ENCODE measurements at places on chromosomes 4 and X.

- no peak for DNase-seq
Measured at GRCh38 chr4:21420166-21420565, 528.4 kb downstream of the KCNIP4 start.

DNA sequence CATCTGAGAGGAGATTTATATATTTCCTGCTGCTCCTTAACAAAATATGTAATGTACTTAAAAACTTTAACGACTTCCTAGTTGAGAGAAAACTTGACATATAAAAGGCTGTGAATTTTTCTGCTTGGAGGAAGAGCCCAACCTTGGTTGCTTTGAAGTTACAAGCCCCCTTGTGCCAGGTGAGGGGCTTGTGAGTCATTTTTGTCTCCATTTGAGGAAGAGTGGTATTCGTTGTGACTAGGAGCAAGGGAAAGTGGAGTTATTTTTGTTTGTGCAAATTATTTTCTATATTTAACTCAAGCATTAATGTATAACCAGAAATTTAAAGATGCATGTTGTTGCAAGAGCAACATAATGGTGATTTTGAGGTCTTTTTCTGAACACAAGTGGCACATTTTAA is 99.0 kb upstream of the DDX3X start:
- no peak for DNase-seq

GRCh38 chrX:20212486-20213089 is 54.1 kb downstream of the RPS6KA3 start:
- no peak for DNase-seq

DNA sequence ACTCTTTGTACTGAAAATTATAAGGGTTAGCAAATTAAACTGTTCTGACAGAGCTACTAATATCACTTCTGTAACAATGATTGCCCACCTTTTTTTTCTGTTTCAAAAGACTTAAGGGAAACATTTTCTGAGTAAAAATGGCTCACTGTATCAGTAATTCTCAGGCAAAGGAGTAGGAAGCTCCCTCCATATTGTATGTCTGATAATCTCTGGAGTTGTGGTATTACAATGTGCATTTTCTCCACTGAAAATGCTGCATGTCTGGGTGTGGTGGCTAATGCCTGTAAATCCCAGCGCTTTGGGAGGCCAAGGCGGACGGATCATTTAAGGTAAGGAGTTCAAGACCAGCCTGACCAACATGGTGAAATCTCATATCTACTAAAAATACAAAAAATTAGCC is 4.4 kb upstream of the STAP1 start:
- no peak for DNase-seq

- DNase-seq: no peak
Measured at GRCh38 chr4:24639714-24640113, 55.4 kb upstream of the DHX15 start.

DNA sequence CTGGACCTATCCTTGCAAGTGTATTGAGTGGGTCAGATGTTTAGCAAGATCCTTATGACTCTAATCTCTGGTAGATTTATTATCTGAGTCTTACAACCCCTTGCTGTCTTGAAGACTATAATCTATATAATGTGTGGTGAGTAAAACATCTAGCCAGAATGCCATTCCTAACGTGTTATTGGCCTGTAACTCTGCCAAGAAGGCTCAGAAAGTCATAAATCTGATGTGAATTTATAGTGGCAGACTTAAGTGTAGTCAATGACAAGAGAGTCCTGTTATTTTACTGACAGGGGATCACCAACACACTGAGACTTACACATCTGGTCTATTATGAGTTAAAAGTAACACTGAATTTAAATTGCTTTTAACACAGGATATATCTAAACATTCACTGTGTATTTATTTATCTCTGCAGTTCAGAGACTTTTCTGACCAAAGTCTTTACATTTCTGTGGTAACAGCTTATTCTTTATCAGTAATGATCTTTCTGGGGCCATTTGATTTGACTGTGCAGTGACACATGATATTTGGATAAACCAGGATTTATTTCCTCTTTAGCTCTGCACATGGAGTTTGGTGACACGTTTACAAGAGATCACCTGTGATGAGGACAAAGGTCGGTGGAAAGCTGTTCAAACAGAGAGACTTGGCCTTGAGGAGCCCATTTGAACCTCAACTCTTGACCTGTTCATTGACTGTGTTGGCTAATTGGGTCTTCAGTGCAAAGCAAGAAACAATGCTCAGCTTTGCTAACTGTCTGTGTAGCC is 415.8 kb downstream of the STIM2 start:
- no peak for DNase-seq

DNA sequence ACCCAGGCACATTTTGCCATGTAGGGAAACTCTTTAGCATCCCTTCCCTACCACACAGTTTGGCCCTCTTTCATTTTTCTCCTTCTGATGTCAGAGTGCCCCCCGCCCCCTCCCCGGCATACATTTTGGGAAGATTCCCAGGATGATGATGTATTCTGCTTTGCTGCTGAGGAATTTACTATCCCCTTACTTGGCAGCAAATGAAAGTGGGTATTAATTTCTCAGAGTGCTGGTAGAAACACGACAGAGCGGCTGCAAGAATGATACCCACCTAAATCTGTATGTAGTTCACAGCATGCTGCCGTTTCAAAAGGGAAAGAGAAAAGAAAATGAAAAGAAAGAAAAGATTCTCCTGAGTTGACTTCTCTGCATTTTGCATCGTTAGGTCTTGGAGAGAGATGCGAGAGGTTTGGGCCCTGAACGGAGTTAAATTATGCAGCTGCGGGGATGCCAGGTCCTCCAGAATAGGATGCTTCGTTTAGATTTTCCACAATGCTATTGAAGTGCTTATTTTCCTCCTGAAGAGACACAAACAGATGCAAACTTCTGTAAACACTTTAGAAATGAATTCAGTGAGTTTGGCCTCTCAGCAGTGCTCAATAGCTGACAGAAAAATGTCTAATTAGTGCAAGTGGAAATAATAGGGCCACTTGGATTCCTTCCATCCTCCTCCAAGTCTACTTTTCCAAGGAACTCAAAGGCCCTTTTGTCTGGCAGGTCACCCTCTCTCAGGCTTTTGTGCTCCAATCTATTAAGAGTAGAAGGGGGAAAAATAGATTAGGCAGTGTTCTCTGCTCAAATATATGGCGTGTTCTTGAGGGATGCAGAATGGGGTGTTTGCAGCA is 106.2 kb downstream of the ALPK1 start:
- no peak for DNase-seq

GRCh38 chr4:185246453-185246852 is 37.1 kb downstream of the SNX25 start:
- DNase-seq: no peak

GRCh38 chr4:78513411-78513975 is 38.1 kb upstream of the ANXA3 start:
- DNase-seq: no peak

DNA sequence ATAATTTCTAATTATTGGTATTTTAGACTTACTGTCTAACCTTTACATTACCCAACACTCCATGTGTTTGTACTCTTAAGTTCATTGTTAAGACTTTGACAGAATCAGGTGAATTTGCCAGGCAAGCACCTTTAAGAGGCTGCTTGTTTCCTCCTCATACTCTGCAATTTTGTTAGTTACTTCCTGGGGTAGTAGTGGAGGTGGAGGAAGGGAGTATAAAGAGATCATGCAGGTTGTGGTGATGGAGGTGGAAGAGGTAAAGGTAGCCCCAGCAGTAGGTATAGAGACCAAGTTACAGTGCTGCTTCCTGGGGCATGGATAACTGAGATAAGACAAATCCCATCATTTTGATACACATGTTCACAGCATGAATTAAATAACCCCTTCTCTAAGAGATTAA is 6.7 kb downstream of the WDR44 start:
- DNase-seq: no peak

- no peak for DNase-seq
Measured at GRCh38 chrX:121036137-121036536, 11.3 kb upstream of the GLUD2 start.

GRCh38 chr4:183586824-183587223 is 72.2 kb downstream of the RWDD4 start:
- DNase-seq: no peak

- DNase-seq: no peak
Measured at GRCh38 chr4:54440394-54441136, 211.5 kb downstream of the PDGFRA start.

- DNase-seq: no peak
Measured at GRCh38 chr4:108080747-108081146, 88.0 kb downstream of the LEF1 start.

GRCh38 chrX:46812445-46812844 is 24.4 kb upstream of the RP2 start:
- DNase-seq: no peak

All from NCI-H460 (cell line).